Stimulated activated CD8-positive, alpha-beta memory T cell treated with anti-CD3 and anti-CD28 coated beads, Interleukin-4, amount 100 ng/mL, for 24 hours (primary cell): ENCODE measurements at places on chromosomes 3 and 15.
A peak's percentile ranks its signal among the peaks of the same experiment; 100 is the strongest.

- no peak for DNase-seq
Observed at GRCh38 chr15:25052191-25052999, 97.6 kb downstream of the SNRPN start.

DNA sequence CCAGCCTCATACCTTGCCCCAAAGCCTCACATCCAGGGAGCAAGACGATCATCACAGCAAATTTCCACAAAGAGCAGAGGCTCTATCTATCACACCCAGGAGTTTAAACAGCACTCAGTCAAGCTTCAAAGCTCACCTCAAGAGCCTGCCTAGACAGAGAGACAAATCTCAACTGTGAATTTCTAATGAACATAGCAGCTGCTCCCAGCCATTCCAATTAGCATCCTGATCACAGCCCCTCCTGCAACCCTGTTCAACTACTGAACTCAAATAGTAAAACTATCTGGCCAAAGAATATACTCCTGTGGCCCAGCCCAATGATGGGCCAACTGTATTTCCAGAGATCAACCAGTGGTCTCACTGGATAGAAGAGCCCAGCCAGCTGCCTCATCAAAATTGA lies 269.8 kb downstream of the CTNNB1 start:
- no peak for DNase-seq

GRCh38 chr15:90271459-90272166 lies 6.1 kb downstream of the NGRN start:
- DNase-seq = no peak

- no peak for DNase-seq
Observed at GRCh38 chr3:152229692-152230091, 39.0 kb upstream of the MBNL1 start.

GRCh38 chr3:42013691-42014457 lies 52.0 kb upstream of the ULK4 start:
- DNase-seq = peak; percentile 15

DNA sequence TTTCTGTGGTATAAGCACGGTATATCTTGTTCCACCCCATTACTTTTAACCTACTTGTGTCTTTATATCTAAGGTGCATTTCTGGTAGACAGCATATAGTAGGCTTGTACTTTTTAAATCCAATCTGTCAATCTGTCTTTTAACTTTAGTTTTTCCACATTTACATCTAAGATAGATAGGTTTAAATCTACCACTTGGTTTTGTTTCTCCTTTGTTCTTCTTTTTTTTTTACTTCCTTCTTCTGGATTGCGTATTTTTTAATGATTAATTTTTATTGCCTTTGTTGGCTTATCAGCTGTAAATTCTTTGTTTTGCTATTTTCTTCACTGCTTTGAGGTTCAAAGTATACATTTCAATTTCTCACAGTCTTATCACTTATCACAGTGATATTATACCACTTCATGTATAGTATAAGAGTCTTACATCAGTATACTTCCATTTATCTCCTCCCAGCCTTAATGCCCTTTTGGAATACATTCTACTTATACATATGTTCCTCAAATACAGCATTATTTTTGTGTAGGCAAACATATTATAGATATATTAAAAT lies 31.0 kb downstream of the IQCB1 start:
- no peak for DNase-seq

DNA sequence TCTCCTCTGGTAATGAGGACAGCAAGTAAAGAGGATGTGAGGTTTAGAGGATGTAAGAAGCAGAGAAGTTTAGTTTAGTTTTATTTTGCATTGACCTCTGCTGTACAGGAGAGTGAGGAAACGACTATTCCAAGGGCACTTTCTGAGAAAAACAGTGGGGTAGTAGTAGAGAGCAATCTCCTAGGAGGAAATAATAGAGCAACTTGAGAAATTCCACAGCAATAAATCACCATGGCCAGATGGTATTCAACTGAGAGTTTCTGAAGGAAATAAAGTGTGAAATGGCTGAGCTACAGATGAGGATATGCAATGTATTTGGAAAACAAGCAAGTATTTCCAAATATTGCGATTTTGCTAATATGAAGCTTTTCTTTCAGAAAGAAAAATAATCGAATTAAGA lies 118.9 kb downstream of the DPH6 start:
- DNase-seq = no peak

DNA sequence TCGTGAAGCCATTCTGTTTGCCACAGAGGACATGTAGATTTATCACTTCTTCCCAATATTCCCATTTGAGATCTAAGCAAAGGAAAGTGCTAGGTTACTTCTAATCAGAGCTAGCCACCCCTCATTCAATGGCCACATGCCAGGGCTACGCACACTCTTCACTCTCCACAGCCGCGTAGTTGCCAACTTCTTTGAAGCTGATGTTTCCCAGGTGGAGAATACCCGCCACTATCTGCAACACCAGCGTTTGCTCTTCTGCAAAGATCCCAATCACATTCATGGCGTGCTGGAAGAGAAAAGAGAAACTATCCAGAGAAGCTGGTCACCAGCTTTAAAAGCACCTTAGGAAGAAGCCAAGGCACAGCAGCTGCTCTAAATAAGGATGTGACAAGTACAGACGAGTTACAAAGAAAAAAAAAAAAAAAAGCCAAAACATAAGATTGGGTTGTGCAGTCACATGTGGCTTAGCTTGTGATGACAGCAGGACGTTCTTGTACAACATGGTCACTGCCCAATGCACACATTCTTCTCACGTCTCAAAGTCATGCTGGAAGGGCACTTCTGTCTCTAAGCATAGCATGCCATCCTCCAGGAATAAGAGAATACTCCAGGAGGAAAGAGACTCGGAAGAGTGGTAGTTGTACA lies 16.4 kb downstream of the LDHAL6B start:
- DNase-seq = no peak

- no peak for DNase-seq
Observed at GRCh38 chr3:134829721-134830120, 34.7 kb downstream of the EPHB1 start.

DNA sequence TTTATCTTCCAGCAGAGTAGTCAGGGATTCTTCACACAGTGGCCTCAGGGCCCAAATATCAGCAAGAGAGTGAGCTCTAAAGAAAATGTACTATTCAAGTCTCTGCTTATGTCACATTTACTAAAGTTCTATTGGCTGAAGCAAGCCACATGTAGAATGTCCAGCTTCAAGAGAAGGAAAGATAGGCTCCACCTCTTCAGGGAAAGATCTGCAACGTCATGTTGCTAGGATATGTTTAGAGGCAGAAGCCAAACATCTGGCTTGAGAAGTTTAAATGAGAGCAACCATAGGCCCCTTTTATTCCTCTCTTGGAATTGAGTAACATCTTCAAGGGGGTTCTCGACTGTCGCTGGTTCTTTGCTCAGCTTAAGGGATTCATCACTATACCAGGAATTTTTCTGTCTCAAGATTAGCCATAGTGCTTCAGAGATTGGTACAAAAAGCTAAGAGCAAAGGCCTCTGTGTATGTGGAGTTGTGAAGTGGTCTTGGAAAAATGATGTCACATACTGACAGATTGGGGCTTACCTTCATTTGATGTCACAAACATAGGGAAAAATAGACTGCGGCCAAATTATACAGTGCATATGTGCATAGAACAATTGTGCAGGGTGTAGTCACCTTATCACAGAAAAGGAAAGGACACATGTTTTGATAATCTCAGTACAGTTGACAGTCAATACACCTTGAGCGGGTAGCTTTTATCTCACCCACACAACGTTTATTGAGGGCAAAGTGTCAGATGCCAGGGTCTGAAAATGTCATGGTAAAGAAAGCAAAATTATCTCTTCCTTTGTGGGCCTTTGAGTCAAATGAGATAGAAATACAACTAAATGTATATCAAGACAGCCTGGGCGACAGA lies 11.3 kb upstream of the THRB start:
- DNase-seq = no peak

DNA sequence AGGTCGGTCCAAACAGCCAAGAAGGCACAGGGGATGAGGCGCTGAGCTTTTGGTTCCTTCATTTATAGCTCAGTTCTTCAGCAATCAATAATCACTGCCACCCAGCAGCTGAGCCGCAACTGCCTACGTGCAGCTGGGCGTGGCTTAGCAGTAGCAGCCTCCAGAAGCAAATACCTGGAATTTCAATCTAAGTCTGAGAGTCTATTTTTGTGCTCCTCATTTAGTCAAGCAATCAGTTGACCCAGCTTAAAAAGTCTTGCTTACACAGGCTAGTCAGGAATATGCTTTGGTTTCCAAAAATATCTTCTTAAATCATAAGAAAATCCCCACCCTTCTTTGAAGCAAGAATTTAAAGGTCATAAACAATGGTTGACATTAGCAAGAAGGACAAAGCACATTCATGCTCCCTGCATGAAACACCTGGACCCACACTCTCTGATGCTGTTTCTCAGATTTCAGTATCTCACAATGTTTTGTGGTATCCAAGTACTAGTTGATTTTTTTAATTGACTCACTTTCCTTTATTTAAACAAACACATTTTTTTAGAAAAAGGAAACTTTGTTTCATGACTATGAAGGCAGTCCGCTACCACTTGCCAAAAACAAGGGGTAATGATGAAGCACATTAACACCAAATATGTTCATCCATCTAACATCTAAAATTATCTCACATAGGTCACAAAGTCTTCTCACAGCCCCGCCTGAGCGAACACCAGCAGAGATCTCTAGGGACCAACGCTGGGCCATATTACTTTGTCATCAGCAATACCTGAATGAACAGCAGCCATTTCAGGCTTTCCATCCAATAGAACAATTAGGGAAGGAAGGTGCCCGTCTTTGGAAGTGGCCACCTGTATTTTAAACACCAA lies 106.1 kb downstream of the OXNAD1 start:
- DNase-seq = no peak

DNA sequence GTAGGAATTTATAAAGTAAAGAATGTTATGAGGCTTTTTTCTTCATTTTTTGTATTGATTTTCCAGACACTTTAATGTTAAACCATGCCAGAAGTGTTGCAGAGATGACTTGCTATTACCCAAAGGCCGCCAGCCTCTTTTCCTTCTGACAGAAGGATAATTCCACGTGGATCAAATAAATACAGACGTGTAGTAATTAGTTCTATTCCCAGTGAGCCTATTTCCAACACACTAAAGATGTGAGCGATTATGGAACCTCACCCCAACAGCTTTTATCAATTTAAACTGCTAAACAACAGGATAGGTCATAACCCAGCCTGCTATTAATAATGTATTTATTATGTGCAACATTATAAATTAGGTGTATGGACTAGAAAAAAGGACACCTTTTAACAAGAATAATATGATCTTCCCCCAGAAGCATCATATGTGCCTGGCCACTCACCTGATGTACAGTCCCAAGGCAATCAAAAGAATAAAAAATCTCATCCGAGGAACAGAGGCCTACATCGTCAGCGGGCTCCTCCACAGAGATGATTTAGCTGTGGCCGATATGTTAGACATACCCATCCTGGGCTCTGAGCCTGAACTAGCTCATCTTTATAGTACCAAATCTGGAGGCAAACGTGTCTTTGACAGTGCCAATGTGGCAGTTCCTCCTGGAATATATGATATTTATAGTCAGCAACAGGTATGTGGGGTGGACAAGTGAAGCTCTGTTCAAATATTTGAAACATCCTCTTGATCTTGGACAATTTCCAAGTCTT lies 125.9 kb upstream of the C15orf61 start:
- DNase-seq = no peak

DNA sequence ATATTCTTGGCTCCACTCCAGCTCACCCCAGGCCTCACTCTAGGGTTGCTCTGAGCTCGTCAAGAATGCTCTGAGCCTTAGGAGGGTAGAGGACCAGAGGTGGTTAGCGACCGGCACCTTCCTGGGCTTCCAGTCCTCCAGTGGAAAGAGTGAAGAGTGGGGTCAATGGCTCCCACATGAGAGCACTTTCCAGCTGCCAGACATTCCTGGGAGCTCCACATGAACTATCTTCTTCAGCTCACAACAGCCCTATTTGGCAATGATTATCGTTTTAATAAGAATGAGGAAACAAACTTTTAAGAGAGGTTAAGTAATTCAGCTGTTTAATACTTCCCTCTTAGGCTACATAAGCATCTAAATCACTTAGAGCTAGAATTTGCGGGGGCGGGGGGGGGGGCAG lies 139.3 kb downstream of the STT3B start:
- DNase-seq = no peak

DNA sequence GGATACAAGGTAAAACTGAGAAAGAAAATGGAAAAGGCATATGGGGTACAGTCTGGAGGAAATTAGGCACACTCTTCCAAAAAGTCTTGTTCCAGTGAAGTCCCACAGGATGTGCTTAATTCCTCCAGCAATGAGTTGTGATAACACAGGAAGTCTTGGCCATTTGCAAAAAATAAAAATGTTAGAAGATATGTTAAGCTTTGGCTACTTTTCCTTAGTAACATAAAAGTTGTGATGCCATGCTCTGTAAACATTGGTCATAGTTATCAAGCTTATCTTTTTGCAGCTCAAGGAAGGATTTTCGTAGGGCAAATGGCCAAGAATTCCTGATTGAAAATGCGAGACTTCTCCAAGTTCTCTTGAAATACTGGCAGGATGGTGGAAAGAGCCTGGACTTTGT lies 26.4 kb downstream of the LNP1 start:
- DNase-seq = no peak

GRCh38 chr15:60208709-60209108 lies 189.1 kb downstream of the ANXA2 start:
- DNase-seq = no peak

DNA sequence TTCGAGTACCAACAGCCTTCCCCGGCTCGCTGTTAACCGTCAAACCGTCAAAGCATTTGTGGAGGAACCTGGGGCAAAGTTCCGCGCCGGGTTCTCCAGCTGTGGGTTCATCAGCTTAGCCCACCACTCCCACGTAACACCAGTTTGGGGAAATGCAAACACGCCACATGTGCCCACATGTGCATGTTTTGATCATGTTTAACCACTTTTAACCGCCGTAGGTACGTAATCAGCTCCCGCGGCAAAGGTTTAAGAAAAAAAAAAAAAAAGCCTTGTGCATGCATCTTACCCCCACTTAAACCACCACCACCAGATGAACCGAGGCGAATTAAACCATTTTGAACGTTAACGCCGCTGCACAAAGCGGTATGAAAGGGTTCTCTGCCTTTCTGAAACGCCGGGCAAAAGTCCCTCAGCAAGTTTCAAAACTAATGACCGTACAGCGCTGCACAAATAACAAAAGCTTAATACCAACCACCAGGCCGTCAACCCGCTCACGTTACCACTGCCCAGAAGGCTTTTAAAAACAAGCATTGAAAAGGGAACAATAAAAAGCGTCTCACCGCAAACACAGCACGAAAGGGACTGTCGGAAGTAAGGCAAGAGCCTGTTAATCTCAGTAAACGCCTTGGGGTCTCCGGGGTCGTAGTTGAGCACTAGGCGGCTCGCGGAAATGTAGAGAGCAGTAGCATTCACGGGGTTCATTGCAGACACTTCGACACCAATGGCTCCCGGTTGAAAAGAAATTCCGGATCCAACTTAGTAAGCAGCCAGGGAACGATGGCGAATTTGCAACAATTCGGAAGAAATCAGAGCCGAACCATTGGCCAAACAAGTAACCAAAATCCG lies 1.5 kb downstream of the MSL2 start:
- DNase-seq = peak; percentile 67

DNA sequence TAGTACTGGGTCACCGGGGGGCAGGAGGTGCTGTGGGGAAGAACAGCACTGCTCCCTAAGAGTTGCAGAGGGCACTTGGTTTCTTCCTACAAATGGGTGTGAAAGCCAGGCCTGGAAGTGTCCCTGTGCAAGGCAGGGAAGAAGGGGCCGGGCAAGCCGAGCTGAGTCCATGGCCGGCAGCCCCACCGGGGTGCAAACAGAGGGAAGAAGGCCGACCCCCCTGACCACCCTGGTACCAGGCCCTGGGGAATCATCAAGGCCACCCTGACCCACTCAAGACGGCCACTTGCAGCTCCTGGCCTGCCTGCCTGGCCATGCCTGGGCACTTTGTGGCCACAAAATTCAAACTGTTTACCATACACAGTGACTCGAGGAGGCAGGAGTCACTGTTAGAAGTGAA lies 8.7 kb upstream of the DNAJB8 start:
- no peak for DNase-seq
